ENCODE measurements at places on chromosomes 1 and 21.

DNA sequence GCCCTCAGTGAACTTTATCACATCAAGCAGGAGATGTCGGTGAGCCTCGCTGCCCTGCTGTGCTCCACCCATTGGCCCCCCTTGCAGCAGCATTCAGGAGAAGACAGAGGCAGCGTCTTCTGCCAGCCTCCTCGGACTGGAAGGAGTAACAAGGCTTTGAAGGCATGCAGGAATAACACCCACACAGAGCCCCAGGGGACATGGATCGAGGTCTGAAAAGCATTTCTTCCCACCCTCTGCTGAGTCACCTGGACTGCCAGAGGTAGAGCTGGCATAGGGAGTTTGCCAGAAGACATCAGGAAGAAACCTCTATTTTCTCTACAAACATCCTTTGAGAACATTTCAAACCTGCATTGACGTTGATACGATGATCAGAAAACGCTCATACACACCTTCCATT is 42.9 kb downstream of the COL18A1 start:
- no peak for DNase-seq

- no peak for DNase-seq
These were observed 15.8 kb downstream of the THRAP3 start for GRCh38 chr1:36239941-36240637.

GRCh38 chr1:169044971-169045370 is 61.5 kb upstream of the ATP1B1 start:
- DNase-seq, result no peak

GRCh38 chr1:6785728-6786505 is 663 bp downstream of the CAMTA1 start:
- peak; percentile 29 for DNase-seq

GRCh38 chr1:92476071-92476631 is 10.6 kb downstream of the GFI1 start:
- peak; percentile 57 for DNase-seq
